AG20443 (cell line): ENCODE measurements at places on chromosomes 16 and 17.
A peak's percentile ranks its signal among the peaks of the same experiment; 100 is the strongest.

GRCh38 chr17:42674755-42675347 lies 1.9 kb downstream of the PLEKHH3 start:
- no peak for DNase-seq

GRCh38 chr17:50626037-50626574 lies 8.6 kb upstream of the ABCC3 start:
- DNase-seq = peak; percentile 86

DNA sequence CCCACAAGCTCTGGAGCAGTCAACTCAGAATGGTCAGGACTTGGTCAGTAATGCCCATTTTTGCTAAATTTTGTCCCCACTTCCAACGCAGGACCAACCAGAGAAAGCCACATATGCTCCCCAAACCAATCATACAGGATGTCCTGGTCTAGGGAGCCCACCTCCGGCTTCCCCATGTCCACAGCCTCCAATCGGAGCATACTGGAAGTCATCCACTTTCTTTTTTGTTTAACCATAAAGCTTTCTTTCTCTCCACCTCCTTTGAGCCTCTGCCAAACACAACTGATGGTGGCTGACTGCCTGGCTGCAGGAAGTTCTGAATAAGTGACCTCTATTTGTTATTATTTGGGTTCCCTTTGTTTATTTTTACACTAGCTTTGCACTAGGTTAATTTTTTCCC lies 549.1 kb downstream of the WWOX start:
- no peak for DNase-seq

DNA sequence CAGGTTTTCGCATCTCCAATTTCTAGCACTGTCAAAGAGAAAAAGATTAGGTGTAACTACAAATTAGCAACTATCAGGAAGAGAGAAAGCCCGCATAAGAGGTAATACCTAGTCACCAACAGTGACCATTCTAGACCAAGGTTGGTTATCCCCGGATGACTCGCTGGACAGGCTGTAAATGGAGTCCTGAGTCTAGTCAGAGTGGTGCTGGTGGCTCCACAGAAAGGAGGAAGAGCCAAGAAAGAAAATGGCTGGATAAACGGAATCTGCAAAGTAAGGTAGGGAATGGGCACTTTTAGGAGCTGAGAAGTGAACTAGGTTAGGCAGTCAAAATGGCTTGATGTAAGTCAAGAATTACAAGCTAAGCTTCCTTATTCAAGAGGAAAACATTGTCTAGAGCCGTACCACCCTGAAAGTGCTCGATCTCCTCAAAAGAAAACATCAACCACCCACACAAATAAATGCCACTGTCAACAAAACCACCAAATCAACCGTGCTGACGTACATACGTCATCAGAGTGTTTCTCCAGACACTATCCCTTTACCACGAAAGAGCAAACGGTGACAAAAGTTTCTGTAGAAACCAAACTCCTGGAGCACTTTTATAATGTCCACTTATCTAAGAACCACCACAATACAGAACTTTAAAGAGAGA lies 2.2 kb downstream of the GSPT1 start:
- DNase-seq = no peak

- no peak for DNase-seq
Observed at GRCh38 chr16:82146957-82147356, 23.1 kb downstream of the MPHOSPH6 start.
